ENCODE measurements at places on chromosomes 5 and 9. TPM values are rescaled to one million over a fixed set of nuclear protein-coding genes. Genes with fewer than 3 reads are reported as not detected.

The IFNA17 gene
- total RNA-seq = not detected

The PSAT1 gene
- total RNA-seq = 71.9 TPM

DNA sequence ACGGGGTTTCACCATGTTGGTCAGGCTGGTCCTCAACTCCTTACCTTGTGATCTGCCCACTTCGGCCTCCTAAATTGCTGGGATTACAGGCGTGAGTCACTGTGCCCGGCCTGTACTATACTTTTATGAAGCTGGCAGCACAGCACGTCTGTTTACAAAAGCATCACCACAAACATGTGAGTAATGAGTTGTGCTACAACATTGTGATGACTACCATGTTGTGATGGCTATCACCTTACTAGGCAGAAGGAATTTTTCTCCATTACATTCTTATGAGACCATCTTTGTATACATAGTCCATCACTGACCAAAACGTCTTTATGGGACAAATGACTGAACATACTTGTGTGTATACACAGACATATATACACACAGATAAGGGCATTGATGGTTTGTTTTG, 1019.0 kb downstream of the CDH18 start:
- H3K4me3 ChIP-seq = no peak overlapping the region
- no peak overlapping the region for H3K27ac ChIP-seq
- no peaks in the 10 kb centered on the region for H3K36me3 ChIP-seq
- H3K27me3 ChIP-seq = no peaks in the 10 kb centered on the region

The GRXCR2 gene
- not detected for total RNA-seq

DNA sequence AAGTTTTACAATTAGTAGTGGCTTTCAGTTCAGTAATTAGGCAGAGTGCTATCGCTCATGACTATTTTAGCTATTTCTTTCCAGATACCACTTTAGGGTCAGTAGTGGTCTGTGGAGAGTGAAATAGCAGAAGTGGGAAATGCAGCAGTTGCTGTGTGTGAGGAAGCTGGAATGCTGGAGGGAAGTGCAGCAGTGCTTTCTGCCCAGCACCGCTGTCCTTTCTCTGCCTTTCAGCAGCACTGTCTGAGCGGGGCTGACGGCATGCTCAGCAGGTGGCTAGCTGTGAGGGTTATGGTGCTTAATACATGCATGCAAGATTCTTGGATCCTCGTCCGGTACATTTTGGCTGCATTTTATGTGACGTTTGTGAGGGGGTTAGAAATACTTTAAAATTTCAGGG, 213.9 kb downstream of the PBX3 start:
- no peaks in the 10 kb centered on the region for H3K27me3 ChIP-seq
- no peaks in the 10 kb centered on the region for H3K4me1 ChIP-seq
- no peak overlapping the region for H3K4me3 ChIP-seq
- DNase-seq = no peak

DNA sequence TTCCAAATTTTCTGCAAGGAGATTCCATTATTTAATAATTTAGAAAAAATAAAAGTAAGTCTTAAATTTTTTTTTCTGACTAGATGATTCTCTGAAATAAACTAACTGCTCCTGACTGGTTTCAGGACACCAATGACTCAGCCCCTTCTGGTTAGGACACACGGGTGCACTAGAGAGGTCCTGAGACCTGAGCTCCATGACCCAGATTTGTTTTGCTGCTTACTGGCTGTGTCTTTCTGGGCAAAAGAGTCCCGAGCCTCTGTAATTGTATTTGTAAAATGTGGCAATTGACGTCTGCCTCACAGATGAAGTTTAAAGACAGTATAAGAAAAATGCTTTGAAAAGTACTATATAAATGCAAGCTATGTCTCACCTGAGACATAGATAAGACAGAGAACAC, 89.1 kb downstream of the SLC24A2 start:
- H3K4me3 ChIP-seq = no peak overlapping the region
- H3K27me3 ChIP-seq = peaks cover 4% of the 10 kb centered on the region
- no peaks in the 10 kb centered on the region for H3K36me3 ChIP-seq
- no peak overlapping the region for H3K27ac ChIP-seq

DNA sequence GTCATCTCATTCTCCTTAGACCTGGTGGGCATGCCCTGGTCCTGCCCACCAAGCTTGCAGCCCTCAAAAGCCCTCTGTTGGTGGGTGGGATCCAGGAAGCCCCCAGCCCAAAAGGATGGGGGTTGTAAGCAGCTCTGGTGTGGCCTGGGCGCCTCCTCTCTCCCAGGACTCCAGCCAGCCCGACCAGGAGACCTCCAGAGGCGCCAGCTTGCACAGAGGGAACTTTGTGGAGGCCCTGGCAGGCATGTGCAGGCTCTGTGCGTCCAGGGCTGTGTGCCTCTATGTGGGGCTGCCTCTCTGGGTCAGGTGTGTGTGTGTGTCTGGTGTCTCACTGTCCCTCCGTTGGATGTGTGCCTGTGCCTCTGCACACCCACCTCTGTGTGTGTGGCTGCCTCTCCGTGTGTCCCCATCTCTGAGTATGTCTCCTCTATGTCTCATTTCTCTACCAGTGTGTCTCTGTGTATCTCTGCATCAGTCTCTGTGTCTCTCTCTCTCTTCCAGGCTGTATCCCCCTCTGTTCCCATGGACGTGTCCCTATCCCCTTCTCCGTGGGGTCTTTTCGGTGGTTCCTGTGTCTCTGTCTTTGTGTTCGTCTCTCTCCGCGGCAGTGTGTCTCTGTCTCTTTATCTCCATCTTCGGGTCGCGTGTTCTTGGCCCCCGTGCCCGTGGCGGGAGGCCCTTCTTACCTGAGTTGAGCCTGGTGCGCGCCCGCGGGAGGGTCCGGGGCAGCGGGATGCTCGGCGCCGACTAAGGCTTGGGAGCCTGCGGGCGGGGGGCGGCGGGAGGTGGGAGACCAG, 501 bp downstream of the ENHO start:
- no peaks in the 10 kb centered on the region for H3K36me3 ChIP-seq
- H3K27ac ChIP-seq = no peak overlapping the region
- H3K27me3 ChIP-seq = peaks cover 36% of the 10 kb centered on the region
- no peak for DNase-seq
- peaks cover 8% of the 10 kb centered on the region for H3K4me1 ChIP-seq

DNA sequence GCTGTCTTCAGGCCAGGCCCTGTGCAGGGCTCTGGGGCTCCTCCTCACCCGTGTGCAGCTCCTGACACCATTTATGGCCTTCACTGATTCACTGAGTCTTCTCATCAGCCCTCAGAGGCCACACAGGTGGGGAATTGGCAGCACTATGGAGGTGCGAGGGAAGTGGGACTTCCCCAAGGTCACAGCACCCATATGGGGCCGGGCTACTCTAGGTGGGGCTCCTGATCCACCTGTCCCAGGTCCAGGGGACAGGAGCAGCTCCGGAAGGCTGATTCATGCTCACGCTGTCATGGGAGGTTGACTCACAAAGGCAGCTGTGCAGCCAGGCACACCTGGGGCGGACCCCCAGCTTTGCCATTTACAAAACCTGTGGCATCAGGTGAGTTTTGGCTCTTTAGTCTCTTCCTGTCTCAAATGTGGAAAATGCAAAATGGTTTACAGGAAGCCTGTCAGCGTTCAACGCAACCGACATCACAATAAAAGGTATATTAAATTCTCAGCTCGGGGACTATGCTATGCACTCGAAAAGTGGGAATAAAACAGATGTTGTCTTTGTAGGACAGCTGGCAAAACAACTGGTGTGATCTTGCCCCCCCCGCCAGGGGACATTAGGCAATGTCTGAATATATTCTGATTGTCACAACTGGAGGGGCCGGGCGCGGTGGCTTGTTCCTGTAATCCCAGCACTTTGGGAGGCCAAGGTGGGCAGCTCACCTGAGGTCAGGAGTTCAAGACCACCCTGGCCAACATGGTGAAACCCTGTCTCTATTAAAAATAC, 15.0 kb downstream of the NAIF1 start:
- peaks cover 5% of the 10 kb centered on the region for H3K4me1 ChIP-seq
- DNase-seq = no peak
- peaks cover 5% of the 10 kb centered on the region for H3K27me3 ChIP-seq
- H3K4me3 ChIP-seq = no peak overlapping the region

Measured in activated naive CD8-positive, alpha-beta T cell treated with anti-CD3 and anti-CD28 coated beads, Interleukin-2, amount 10 ng/mL, durations not matched to agents 7 days and 5 days (primary cell).